H9 (cell line): ENCODE measurements at places on chromosomes 7 and 10.

- DNase-seq, result no peak
These were observed 33.7 kb upstream of the ANKRD2 start for GRCh38 chr10:97538839-97539238.

- no peak for DNase-seq
These were observed 230.5 kb upstream of the AUTS2 start for GRCh38 chr7:69367780-69368179.

GRCh38 chr7:22200238-22200637 lies 156.7 kb downstream of the RAPGEF5 start:
- no peak for DNase-seq

DNA sequence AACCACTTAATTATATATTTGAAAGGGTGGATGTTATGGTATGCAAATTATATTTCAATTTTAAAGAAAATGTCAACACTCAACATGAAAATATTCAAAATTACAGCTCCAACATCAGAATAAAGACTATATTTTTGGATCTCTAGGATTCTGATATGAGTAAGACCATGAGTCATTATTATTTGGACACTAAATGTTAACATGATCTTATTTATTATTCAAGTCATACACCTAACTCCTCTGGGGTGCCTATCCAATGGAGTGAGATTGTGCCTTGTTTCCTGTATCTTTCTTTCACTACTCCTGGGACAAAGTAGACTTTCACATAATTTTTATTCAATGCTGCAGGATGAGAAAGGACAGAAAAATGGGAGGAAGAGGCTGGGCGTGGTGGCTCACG lies 135.2 kb upstream of the PRSS1 start:
- DNase-seq, result no peak

DNA sequence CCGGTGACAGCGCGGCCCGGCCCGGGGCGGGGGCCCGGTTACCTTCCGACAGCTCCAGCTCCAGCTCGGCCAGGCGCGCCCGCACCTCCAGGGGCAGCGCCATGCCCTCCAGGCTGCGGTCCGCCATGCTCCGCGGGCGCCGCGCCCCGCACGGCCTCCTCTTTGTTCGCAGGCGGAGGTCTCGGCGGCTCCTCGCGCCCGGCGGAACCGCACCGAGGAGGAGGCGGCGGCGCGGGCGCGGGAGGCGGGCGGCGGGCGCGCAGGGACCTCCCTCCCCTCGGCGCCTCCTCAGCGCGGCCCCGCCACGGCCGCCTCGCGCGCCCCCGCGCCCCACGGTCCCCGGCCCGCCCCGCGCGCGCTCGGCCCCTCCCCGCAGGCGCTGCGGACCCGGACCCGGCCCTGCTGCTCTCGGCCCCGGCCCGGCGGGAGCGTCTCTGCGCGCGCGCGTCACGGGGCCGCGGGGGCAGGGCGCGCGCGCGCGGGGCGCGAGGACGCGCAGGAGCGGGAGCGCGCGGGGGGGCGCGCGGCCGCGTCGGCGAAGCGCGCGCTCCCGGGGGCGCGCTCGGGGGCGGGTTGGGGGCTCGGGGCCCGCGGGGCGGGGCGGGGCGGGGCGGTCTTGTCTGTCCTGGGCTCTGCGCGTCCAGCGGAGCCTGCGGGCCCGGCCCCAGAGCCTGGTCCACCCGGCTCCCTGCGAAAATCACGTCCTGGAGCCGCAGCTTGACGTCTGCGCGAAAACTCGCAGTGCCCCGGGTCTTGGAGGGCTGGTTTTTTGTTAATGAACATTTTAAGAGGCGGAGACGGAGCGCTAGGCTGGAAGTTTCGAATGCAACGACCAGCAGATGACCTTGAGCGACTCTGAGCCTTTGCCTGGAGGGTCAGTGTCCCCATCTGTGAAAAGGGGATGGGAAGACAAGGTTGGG lies at the start of gene DIP2C:
Gene DIP2C (minus strand): TSS at position 217 of the 920 bp plus-strand sequence. CDS start 90 bp downstream, at position 127.
- peak; percentile 65 for DNase-seq

DNA sequence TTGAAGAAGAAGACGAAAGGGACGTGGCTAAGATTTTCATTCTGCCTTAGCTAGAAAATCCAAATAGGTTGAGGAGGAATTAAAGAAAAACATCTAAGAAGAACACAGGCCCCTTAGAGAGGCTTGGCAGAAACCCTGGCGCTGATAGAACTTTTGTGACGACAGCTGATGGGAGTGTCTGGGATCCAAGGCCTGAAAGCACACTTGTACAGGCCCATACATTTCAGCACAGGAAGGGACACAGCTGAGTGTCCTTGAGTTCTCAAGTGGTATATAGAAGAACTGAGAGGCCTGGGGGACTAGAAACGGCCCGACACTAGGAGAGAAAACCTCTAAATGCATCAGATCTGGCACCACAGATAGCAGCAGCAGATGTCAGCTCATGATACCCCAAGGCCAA lies 39.5 kb downstream of the PRPS1L1 start:
- DNase-seq, result no peak

- DNase-seq, result peak; percentile 84
These were observed 49.1 kb upstream of the ELN start for GRCh38 chr7:73978661-73979563.
